Transverse colon (tissue), 4 donors: ENCODE measurements at places on chromosomes 2 and 18.

DNA sequence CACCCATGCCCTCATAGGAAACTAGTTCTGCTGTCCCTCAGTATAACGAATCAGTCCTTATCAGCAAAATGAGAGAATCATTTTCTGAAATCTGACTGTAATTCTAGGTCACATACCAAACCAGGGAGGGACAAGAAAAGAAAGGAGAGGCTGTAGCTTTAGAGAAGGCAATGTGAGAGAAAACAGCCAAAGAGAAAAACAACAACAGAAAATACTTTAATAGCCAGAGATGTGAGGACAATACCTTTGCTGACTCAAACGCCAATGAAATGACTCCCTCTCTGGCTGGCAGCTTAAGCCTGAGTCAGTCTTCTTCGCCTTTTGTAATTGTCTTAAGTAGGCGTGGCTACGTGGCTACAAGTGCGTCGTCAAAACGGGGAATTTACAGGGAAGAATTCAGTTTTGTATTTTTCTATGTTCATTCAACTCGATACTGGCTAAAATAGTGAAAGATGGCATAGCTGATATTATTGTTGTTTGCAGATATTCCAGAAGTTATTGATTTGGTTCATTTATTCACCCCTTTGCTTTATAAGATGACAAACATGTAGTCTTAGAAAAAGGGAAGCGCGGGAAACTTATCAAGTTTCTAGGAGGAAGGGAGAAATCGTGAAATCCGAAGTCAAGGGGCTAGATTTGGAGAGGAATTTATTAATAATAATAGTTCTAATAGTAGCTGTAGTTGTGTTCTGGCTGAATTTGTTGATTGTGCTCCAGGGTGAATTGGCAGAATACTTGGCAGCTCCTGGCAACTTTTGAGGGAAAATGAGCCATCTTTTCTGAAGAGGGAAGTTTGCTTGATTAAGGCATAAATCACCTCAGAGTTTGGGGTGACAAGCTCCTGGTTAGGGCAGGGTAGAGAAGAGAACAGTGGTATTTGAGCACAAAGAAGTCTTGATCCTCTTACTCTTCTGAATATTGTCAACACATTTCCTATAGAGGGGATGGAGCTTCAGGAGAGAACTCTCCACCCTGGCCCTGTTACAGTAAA is at the start of gene IL1A:
Gene IL1A (minus strand): TSS at position 295 of the 991 bp plus-strand sequence. CDS start 723 bp downstream, outside the sequence.
- DNase-seq: no peak

DNA sequence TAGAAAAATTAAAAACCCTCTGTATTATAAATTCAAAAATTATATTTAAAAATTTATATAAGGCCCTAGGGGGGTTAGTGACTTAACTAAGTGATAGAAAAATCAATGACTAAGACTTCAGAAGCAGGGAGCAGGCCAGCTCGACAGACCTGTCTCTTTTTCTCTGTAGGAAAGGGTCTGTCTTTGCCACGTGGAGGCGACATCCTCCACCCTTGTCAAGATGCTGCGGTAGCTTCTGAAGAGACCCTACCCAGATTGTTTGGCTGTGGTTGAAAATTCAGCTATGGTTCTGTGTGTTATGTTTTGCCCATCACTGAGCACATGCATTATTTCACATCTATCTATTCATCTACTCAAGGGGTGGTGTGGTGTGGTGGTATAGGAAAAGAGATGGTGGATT is 8.2 kb upstream of the SLC4A3 start:
- no peak for DNase-seq

DNA sequence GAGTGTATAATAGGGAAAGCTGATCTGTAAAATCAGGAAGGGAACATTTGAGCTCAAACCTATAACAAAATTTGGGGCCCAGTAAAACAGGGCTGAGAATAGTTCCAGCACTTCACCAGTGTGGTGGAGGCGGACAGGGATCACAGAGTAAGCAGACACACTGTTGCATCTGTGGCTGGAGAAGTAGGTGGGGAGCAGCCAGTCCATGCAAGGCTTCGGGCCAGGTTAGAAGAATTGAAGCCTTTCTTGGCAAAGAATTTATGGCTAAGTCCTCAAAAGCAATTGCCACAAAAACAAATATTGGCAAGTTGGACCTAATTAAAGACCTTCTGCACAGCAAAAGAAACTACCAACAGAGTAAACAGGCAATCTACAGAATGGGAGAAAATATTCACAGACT is 93.8 kb upstream of the ZBTB14 start:
- no peak for DNase-seq

- DNase-seq: no peak
Observed at GRCh38 chr2:191740016-191740419, 62.1 kb downstream of the NABP1 start.

- DNase-seq: peak; percentile 29
Observed at GRCh38 chr2:82139979-82140611, 1835.5 kb upstream of the LRRTM1 start.
